ENCODE measurements at places on chromosomes 12 and 14. TPM values are rescaled to one million over a fixed set of nuclear protein-coding genes. Genes with fewer than 3 reads are reported as not detected.

COX8C gene
- total RNA-seq = not detected

RNU4-1 gene
- 2,196 TPM for total RNA-seq

TMPRSS12 gene
- not detected for total RNA-seq

FAM90A1 gene
- total RNA-seq = 0.31 TPM

DDIT3 gene
- 16.7 TPM for total RNA-seq

GPR33 gene
- not detected for total RNA-seq

- DNase-seq = no peak
Measured at GRCh38 chr14:34569750-34570149, 30.2 kb upstream of the EAPP start.

DNA sequence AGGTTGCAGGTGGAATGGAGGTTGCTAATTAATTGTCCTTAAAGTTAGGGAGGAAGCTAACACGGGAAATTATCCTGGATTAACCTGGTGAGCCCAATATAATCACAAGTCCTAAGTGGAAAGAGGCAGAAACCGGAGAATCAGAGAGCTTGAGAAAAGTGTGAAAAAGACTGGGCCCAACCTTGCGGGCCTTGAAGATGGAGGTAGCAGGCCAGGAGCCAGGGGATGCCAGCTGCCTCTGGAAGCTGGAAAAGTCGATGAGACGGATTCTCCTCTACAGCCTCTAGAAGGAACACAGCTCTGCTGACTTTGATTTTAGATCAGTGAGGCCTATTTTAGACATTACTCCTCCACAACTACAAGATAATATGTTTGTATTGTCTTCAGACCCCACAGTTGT is 2.1 kb downstream of the SDR9C7 start:
- no peak for DNase-seq

- DNase-seq = no peak
Measured at GRCh38 chr12:99386907-99387306, 260.6 kb upstream of the GARIN6 start.

DNA sequence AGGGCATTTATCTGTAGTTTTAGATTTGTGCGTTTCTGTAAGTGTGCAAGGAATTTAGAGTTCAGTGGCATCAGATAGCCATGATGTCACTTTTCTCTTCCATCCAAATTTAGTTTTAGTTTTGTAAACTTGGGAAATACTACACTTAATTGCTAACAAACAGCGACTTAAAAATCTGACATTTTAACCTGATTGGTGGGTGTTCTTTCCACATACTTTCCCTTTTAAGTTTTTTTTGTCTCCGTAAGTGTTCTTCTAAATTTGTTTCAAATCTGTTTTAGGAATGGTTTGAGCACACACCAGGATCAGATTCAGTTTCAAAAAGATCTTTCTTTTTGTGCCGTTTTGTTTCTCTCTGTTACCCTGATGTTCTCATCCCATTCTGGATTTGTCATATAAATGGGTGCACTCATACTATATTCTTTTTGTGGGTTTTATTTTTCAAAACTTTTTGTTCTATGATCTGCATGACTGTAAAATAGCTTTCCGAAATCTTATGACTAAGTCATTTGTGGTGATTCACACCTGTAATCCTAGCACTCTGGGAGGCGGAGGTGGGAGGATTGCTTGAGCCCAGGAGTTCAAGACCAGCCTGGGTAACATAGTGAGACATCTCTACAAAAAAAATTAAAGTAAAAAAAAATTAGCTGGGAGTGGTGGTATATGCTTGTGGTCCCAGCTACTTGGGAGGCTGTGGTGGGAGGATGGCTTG is 58.9 kb downstream of the FBXO34 start:
- no peak for DNase-seq

DNA sequence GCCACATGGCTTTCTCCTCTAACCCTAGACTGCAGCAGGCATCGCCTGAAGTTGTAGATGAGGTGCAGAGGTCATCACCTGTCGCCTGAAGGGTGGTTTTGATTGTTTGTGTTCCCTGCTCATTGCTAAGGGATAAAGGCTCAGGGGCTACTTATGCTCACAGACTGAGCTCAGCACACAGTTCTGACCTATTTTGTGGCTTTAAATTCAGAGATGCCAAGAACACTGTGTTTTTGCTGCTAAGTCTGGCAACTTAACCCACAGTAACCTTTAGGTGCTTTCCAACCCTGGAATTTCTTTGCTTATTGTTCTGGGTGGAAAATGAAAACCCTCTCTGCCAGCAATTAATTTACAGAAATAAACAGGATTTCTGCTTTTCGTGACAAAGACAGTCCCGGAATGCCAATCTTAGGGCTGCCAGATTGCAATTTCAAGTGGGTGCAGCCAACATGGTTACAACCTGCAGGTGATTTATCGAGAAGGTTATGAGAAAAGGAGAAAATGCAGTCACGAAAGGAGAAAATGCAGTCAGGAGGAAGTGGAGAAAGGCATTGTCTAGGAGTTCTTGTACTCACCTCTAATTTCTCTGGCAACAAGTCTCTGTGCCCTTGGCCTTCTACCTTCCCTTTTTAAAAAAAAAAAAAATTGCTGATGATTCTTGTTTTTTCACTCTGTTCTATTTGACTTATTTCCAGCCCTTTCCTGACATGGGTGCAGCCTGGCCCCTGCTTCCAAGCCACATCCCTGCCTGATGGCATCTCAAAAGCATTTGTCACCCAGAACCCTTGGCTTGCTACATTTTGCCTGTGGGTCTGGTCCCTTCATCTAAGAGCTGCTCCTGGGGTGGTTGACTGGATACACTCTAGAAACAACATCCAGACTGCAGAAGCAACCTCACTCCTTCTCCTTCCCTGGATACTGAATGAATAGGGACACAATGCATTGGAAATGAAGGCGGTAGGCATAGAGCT is 23.3 kb downstream of the NPC2 start:
- DNase-seq = no peak

DNA sequence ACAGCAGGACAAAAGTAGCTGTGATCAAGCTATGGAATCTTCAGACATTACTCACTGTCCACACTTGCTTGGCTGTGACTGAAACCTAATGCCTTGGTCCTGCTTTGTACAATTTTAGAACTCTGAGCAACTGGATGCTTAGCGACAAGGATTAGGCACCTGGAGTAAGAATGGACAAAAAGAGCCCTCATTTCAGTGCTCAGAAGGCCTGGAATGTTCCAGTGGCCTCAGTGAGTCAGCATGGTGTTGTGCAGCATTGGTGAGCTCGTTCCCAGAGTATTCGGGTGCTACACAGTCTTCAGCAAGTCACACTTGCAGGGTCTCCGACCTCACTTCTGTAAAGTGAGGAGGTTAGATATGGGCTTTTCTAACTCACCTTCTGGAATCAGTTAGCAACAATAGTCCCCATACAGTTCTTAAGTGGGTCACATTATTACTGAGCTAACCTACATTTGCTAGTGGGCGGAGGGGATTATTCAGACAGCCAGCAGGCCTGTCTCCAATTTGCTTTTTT is 108.0 kb upstream of the MDM1 start:
- DNase-seq = no peak

GRCh38 chr12:122130150-122130549 is 43.9 kb downstream of the IL31 start:
- no peak for DNase-seq

- no peak for DNase-seq
Measured at GRCh38 chr14:98582276-98582675, 689.7 kb downstream of the BCL11B start.

DNA sequence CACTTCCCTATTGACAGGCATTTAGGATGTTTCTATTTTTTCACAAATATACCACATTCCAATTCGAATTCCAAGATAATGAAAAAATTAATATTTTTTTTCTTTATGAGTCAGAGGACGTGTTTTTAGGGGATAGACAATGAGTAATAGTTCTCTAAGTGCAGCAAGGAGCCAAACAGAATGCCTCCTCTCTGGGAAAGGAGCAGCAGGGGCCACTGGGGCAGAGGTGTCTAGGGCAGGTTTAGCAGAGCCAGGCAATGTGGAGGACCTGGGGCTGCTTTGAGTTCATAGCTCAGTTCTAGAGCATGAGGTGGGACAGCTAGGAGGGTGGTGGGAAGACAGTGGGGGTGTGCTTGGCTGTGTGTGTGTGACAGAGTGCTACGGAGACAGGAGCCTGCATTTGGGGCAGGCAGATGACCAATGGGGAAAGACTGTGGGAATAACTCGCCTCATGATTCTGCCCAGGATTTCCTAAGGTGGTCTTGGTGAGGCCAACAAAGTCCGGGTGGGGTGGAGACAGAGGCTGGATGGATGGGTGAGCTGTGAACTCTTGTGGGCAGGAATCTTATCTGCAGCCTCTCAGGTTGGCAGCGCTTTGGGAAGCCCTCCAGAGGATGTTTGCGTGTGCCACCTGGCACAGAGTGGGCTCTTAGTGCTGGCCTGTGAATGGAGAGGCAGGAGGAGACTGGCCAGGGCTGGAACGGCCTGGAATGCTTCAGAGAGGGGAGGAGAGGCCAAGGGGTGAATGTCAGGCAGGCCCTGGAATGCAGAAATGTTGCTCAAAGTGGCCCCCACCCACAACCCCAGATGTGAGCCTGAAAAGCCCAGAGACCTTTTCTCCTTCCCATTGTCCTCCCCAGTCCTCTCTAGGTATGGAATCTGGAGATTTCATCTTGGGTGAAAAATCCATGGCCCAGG is 2.4 kb upstream of the KRT7 start:
- no peak for DNase-seq

DNA sequence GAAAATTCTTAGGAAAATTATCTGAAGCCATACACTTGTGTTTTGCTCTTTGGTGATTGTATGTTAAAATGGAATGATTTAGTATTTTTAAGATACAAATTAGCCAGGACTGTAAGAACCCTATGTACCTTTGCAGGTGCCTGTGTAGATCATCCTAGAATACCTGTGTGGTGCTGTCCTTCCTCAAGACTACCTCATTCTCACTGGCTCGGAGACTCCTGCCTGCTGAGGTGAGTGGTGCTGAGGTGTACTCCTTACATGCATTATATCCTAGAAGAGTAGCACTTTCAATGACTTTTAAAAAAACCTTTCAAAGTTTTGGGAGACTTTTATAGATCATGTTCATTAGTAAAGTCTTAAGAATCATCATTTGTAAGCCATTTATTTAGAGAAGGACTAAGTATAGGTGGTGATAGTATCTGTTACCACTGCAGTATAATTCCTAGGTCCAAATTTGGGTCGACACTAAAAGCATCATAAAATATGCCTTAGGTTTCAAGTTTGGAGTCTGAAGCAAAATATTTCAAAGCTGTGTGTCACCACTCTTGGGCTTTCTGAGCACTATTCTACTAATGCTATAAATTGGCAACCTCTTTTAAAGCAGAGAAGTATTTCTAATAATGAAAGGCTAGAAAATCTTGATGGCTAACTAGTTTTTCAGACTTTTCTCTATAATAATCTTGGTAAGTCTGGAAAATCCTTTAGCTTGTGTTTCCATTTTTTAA is 36.6 kb downstream of the RASSF8 start:
- DNase-seq = no peak

DNA sequence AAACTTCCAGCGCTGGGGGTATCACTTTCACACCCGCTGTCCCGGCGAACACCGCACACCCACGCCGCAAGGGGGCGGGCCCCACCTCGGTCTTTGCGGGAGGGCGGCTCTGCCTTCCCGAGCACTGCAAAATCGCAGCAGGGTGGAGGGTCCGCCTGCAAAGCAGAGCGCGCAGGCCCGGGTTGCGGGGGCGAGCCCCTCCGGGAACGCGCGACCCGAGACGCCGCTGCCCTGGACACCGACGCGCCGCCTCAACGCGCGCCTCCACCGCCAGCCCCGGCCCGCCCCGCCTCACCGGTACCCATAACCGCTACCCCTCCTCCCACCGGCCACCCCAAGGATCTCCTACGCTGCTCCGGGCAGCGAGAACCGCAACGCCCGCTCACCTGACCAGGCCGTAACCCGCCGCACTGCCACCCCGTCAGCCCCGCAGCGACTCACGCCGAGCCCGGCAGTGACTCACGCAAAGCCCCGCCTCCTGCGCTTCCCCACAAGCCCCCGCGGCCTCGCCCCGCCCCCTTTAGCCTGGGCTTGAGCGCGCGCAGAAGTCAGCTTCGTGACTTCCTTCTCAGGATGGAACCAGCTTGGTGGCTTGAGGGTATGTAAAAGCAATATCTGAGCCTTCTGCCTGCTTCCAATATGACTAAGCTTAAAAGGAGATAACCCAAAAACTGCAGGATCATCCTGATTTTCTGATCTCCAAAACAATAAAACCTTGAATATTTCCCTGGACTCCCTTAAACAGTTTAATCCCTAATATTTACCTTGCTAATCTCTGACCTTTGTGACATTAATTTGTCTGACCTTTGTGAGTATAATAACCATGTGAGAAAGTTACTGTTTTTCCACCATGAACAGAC is at the start of gene RPAP3:
Gene RPAP3 (minus strand): TSS at position 465 of the 860 bp plus-strand sequence. CDS start 3,190 bp downstream, outside the sequence.
- DNase-seq = peak; percentile 99

- no peak for DNase-seq
Measured at GRCh38 chr12:123398177-123398549, 14.2 kb downstream of the KMT5A start.

DNA sequence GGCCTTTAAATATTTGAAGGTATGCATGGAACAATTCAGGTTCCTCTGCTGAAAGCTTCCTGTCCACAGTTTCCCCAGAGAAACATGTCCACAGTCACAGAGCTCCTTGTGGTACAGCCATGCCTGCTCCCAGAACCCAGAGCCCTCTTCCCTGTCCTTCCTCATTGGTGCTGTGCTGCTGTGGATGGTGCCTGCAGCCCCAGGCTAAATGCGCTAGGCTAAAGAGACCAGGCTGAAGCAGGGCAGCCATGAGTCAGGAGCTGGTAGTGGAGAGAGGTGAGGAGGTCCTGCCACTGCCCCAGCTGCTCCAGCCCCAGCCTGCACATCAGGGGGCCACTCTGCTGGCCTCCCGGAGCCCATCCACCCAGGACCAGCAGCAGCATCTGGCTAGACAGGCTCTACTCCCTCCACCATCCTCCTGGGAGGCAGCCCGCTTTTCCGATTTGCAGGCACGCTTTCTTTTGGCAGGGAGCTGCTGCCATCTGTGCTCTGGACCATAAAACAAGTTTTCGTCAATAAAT is 65.4 kb upstream of the DDX11 start:
- DNase-seq = no peak

DNA sequence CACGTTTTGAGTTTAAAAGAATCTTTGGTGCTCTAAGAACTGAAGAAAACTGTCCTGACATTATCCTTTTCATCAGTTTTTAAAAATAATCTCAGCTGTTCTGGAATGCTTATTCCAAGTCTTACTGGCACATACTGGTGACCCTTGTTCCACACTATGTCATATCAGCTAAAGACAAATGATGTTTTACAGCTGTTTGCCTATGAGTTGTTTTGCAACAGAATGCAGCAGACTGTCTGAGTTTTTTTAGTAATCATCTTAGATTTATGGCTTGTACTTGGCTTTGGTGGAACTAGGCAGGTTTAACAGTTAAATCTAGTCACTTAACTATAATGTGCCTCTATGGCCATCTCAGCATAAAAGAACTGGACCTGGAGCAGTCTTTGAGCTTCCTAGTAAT is 91.6 kb upstream of the GRIN2B start:
- DNase-seq = no peak
